ENCODE measurements at places on chromosomes 11 and 22.

- DNase-seq, result no peak
Measured at GRCh38 chr11:69086152-69087132, 37.7 kb downstream of the TPCN2 start.

DNA sequence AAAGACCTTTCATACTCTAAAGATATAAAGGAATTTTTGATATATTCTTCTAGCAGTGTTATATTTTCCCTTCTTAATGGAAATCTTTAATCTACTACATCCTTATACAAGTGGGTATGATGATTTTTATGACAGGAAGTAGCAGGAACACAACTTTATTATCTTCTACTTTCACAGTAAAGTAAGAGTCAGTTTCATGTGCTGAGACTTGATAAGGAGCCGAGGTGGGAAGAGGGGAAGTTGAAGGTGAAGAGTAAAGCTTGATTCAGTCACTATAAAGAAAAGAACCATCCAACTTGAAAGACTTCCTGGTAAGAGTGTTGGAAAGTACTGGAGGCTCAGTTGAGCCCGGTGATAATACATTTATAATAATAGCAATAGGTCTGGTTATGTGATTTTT, 82.1 kb upstream of the PTH start:
- DNase-seq, result no peak

- DNase-seq, result no peak
Measured at GRCh38 chr11:56345739-56346138, at the start of gene OR8K1. OR8K1 (plus strand) TSS chr11:56346039; CDS start chr11:56346039, 0 bp downstream.

- no peak for DNase-seq
Measured at GRCh38 chr11:32886180-32886579, 6.4 kb upstream of the QSER1 start.

Measured in NCI-H2227 treated with DMSO at 0.1 percent for 48 hours (cell line).